Aorta (tissue), 5 donors: ENCODE measurements at places on chromosomes 4 and X.

DNA sequence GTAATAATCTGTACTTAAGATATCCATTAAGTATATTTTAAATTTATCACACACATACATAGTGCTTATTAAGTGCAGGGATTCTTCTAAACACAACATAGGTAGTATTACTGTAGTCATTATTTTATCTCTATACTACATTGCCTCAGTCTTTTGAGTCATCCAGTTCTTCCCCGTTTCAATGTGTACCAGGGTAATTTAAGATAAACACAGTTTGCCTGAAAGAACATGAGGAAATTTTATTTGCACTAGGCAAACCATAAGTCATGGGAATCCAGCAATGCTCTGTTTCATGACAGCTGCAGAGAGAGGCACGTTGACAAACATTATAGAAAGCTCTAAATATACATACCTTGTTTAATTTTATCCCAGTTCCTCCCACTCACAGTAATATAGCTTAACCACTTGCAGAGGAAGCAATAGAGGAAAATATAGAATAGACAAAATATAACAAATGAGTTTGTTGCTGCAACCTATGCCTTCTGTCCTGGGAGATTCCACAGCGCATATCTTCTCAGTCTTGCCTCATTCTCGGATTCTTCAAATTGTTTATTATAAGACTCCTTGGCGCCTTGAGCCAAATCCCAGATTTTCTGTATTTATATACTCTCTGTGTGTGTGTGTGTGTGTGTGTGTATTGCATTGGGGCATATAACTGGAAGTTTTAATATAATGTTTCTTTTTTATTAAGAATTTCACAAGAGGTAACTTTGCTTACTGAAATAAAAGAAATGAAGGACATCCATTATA is 258.6 kb downstream of the FAM133A start:
- H3K4me3 ChIP-seq = no peak overlapping the region
- no peaks in the 10 kb centered on the region for H3K36me3 ChIP-seq
- H3K27me3 ChIP-seq = no peaks in the 10 kb centered on the region

- no peak for DNase-seq
- no peak overlapping the region for H3K4me3 ChIP-seq
- H3K4me1 ChIP-seq = peaks cover 2% of the 10 kb centered on the region
- H3K36me3 ChIP-seq = peaks cover 3% of the 10 kb centered on the region
- peak overlapping the region; percentile 94 for H3K27ac ChIP-seq
- no peaks in the 10 kb centered on the region for H3K27me3 ChIP-seq
These were observed 10.3 kb downstream of the ADH6 start for GRCh38 chr4:99208719-99209075.

DNA sequence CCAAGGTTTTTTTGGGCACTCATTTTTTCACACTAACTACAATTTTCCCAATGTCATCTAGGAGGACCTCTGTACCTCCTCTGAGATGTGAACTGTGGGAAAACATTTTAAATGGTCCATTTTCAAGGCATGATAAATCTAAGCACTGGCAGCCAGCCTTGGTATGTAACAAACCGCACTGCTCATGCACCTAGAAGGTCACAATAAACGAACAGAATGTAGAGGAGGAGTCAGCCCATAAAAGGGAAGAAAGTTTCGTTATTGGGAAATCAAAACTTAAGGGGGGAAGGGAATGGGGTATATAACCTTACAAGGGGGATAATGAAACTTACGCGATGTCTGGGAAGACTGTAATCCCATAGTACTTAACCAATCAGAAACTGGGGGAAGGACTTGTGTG is 16.4 kb downstream of the COX18 start:
- H3K36me3 ChIP-seq = no peaks in the 10 kb centered on the region
- H3K4me1 ChIP-seq = no peaks in the 10 kb centered on the region
- H3K27me3 ChIP-seq = no peaks in the 10 kb centered on the region
- no peak overlapping the region for H3K4me3 ChIP-seq
- no peak overlapping the region for H3K27ac ChIP-seq

DNA sequence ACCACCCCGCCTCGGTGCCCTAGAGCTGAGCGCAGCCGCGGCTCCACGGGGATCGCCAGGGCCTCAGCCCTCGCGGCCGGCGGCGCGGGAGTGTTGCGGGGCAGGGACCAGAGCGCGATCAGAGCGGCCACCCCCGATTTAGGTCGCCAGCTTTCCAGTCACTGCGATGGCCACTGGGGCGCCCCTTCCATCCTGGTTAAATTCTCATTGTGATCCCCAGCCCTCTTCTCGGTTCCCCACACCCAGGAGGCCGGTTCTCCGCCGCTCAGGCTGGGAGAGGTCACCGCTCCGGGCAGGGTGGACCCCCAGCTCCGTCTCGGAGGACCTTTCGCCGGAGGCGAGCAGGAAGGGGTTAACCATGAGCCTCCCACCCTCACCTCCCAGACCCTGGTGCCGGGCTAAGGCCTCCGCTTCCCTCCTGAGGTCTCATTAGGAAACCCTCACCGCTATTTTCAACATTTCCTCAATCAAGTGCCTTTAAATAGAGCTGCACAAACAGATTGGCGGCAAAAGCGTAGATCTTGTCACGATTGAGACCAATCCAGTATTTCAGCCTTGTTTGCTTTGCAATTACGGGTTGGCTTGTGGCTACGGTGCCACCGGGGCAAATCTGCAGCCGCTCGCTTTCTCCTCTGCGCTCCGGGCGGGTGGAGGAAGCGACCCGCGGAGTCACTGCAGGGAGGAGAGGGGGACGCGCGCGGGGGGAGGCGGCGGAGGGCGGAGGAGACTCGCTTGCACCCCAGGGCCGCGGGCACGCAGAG is 8.3 kb upstream of the HAND2 start:
- H3K36me3 ChIP-seq = no peaks in the 10 kb centered on the region
- H3K27me3 ChIP-seq = no peaks in the 10 kb centered on the region
- peak; percentile 68 for DNase-seq
- peak overlapping the region; percentile 47 for H3K27ac ChIP-seq

DNA sequence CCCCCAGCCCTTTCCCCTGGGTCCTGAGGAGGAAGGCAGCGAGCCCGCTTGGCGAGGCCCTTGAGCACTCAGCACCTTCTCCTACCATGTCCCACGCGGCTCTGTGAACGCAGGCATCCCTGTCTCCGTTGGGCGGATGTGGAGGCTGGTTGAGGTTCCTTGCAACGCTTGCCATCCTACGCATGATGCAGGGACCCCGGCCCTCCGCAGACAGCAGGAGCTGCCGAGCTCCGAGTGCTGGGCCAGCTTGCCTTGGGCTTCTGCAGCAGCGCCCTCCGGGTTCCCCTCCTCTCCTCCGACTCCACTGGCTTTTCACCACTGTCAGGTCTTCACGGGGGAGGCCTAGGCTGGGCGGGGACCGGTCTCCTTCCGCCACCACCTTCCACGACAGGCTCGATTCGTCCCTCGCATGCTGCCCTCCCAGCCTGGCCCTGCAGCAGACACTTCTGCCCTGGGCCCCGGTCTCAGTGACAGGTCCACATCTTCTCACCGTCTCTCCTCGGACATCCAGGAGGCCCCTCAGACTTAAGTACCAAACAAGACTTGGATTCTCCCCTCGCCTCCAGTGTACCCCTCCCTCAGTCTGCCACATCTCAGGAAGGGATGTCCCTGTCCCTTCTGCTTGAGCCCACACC is 67.6 kb upstream of the HGFAC start:
- no peaks in the 10 kb centered on the region for H3K27me3 ChIP-seq
- H3K4me1 ChIP-seq = peaks cover 1% of the 10 kb centered on the region
- H3K27ac ChIP-seq = no peak overlapping the region
- H3K4me3 ChIP-seq = no peak overlapping the region
- H3K36me3 ChIP-seq = no peaks in the 10 kb centered on the region

- H3K4me3 ChIP-seq = no peak overlapping the region
- no peaks in the 10 kb centered on the region for H3K4me1 ChIP-seq
- H3K27ac ChIP-seq = no peak overlapping the region
- H3K27me3 ChIP-seq = no peaks in the 10 kb centered on the region
- H3K36me3 ChIP-seq = no peaks in the 10 kb centered on the region
- DNase-seq = no peak
These were observed 172.8 kb downstream of the ANTXR2 start for GRCh38 chr4:79900182-79900581.

GRCh38 chr4:173014113-173014558 is 154.5 kb upstream of the GALNT7 start:
- no peaks in the 10 kb centered on the region for H3K36me3 ChIP-seq
- H3K4me1 ChIP-seq = no peaks in the 10 kb centered on the region
- H3K27ac ChIP-seq = no peak overlapping the region

GRCh38 chr4:73944061-73944875 is 37.6 kb downstream of the PF4 start:
- peak; percentile 70 for DNase-seq
- no peaks in the 10 kb centered on the region for H3K36me3 ChIP-seq
- no peaks in the 10 kb centered on the region for H3K4me1 ChIP-seq
- H3K27me3 ChIP-seq = peaks cover 2% of the 10 kb centered on the region
- H3K4me3 ChIP-seq = no peak overlapping the region
- H3K27ac ChIP-seq = no peak overlapping the region
